ENCODE measurements at places on chromosomes 1 and 21.

DNA sequence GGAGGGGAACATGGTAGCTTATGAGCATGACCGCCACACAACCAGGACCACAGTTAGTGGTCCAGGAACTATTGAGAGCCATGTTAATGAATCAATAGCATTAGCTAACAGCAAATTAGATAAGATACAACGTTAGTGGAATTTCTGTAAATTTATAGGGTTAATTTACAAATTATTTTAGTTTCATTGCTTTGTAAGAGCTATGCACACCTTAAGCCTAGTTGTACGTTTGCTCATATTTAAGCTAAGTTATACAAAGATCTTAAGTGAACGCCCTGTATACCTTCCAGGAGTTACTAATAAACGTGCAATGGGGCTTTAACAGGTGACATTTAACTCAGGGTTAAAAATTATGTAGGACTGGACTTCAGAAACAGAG, 749 bp downstream of the EXOSC10 start:
- DNase-seq = no peak

GRCh38 chr1:220818421-220819173, 31.9 kb downstream of the MTARC1 start:
- DNase-seq = no peak

GRCh38 chr1:203480525-203481084, 5.0 kb downstream of the PRELP start:
- peak; percentile 31 for DNase-seq

DNA sequence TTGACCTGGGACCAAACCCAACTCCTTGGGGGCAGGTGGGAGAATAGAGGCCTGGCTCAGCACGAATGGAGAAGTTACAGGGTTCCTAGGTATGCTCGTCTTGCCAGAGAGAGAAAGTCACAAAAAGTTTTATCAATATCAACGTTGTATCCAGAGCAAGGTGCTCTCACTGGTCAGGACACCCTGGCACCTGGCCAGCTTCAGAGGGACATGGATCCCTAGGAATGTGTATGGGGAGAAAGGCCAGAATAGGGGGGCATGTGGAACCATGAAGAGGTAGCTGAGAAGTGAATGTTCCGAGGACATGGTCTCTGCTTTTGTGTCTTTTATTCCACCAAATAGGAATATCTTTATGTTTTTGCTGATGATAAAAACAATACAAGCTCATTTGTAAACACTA, 9.4 kb upstream of the POU3F1 start:
- DNase-seq = no peak

DNA sequence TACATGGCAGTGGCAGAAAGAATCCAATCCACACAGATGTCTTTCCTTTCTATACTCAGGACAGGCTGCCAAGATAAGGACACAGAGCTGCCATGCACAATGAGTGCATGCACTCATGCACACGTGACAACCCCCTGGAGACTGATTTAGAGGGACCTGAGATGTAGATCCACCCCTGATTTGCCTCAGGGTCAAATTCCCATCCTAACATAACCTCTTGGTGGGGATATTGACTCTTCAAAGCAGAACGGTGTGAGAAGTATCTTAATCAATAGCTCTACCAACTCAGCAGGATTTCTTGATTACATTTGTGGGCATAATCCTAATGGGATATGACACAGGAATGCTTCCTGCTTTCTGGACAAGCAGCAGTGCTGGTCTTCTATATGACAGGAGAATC, 125.2 kb upstream of the DSCAM start:
- no peak for DNase-seq

DNA sequence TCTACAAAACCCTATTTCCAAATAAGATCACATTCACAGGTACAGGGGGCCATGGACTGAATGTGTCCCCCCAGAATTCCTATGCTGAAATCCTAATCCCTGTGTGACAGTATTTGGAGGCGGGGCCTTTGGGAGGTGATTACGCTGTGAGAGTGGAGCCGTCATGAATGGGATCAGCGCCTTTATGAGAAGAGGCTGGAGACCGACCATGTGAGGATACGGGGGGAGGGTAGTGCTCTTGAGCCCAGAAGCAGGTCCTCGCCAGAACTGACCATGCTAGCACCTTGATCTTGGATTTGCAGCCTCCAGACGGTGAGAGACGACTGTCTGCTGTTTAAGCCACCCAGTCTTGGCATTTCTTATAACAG, 23.8 kb upstream of the KIF26B start:
- no peak for DNase-seq
